ENCODE measurements at places on chromosomes 5 and 9. TPM values are rescaled to one million over a fixed set of nuclear protein-coding genes. Genes with fewer than 3 reads are reported as not detected.

DNA sequence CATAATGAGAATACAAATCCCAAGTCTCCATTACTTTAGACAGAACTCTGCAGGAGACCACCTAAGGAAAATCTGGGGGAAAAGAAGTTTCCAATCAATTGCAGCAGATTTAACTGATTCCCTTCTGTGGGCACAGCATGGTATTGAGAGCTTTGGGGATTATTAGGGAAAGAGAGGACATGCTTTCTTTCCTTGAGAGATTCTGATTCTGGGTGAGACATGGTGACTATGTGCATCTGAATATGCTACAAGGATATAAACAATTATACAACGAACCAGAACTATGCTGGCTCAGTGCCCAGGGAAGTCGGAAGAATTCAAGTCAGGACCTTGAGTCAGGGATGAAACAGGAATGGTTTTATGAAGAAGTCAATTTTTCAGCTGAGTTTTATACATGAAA is 183.7 kb downstream of the PDE4D start:
- no peaks in the 10 kb centered on the region for H3K27me3 ChIP-seq
- peaks cover 2% of the 10 kb centered on the region for H3K4me1 ChIP-seq
- H3K27ac ChIP-seq = no peak overlapping the region
- H3K4me3 ChIP-seq = no peak overlapping the region
- no peaks in the 10 kb centered on the region for H3K36me3 ChIP-seq

IL5 gene
- total RNA-seq = not detected

SPINK9 gene
- total RNA-seq = not detected

SLC22A4 gene
- total RNA-seq = 4.1 TPM

GBGT1 gene
- total RNA-seq = 3.3 TPM

DNA sequence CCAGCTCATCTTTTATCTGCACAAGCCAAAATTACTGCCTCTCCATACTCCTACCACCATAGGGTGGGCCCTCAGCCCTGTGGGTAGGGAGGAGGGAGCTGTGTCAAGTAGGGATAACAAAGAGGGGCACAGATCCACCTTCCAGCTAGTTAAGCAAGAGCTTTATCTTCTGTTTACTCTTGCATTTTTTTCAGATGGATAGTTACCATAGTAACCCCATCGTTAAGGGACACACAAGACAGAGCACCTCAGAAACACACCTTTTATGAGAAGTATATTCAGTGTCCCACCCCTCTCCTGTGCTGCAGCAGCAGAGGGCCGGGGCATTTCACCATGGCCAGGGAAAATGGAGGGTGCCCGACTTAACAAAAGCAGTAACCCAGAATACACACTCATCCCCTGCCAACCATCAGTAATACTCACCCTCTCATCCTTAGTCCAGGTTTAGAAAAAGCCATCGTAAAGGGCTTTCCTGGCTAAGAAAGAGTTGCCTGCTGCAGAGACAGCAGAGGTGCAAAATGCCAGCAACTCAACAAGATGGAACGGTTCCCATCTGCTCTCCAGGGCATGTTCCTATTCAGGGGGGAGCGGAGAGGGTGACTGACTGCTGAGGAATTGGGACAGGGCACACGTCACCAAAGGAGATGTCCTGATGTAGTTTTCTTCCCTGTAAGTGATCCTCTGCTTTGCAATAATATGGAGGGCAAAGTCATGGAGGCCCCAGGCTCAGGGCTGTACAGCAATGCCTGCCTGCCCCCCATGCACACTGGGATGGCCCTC is 25.1 kb downstream of the MACROH2A1 start:
- peaks cover 11% of the 10 kb centered on the region for H3K36me3 ChIP-seq
- H3K27ac ChIP-seq = no peak overlapping the region
- DNase-seq = no peak
- H3K4me3 ChIP-seq = no peak overlapping the region
- peaks cover 14% of the 10 kb centered on the region for H3K4me1 ChIP-seq

DNA sequence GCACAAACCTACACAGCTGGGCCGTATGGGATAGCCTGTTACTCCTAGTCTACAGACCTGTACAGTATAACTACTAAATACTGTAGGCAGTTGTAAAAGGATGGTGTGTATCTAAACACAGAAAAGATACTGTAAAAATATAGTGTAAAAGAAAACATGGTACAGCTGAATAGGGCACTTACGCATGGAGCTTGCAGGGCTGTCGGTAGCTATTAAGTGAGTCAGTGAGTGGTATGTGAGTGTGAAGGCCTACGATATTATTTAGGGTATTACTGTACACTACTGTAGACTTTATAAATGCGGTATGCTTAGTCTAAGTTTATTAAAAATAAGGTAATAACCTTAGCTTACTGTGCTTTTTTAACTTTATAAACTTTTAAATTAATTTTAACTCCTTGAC is 1.2 kb downstream of the ZCCHC9 start:
- H3K4me3 ChIP-seq = peak overlapping the region; percentile 96
- H3K27me3 ChIP-seq = no peaks in the 10 kb centered on the region
- peaks cover 5% of the 10 kb centered on the region for H3K36me3 ChIP-seq
- peak overlapping the region; percentile 99 for H3K27ac ChIP-seq

GRCh38 chr5:173326501-173326960 is 1.7 kb downstream of the STC2 start:
- H3K27me3 ChIP-seq = no peaks in the 10 kb centered on the region
- H3K36me3 ChIP-seq = peaks cover 7% of the 10 kb centered on the region
- DNase-seq = peak; percentile 94
- H3K27ac ChIP-seq = peak overlapping the region; percentile 82

DNA sequence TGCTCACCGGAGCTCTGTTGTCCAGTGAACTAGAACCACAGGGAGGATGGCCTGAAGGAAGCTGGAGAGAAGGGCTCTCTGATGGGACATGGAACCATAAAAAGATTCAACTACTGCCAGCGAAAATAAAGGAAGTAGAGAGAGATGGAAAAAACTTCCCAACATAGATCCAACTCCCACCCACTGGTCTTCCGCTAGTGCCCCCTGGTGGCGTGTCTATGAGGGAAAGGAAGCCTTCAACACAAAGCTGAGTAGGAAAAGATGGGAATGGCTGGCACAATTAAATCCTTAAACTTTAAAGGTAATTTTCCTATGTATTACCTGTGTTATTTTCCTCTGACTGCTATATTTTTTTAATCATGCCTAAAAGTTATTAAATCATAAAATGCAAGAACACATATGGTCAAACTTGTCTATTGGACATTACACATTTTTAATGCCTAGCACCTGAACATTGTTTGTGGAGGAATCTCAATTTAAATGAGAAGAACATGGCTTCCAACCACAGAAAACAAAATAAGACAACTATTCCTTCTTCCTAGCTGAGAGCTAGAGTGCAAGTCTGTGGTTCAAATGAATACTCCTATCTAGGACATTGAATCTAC is 51.5 kb downstream of the CEP120 start:
- no peaks in the 10 kb centered on the region for H3K27me3 ChIP-seq
- H3K27ac ChIP-seq = no peak overlapping the region
- DNase-seq = no peak

- no peaks in the 10 kb centered on the region for H3K4me1 ChIP-seq
- H3K27me3 ChIP-seq = peaks cover 2% of the 10 kb centered on the region
- no peaks in the 10 kb centered on the region for H3K36me3 ChIP-seq
- no peak overlapping the region for H3K27ac ChIP-seq
Observed at GRCh38 chr9:78439190-78439865, 142.4 kb downstream of the PSAT1 start.

- H3K27me3 ChIP-seq = peaks cover 2% of the 10 kb centered on the region
- H3K4me3 ChIP-seq = no peak overlapping the region
- H3K36me3 ChIP-seq = no peaks in the 10 kb centered on the region
- H3K27ac ChIP-seq = no peak overlapping the region
Observed at GRCh38 chr5:38563624-38564023, 7.2 kb upstream of the LIFR start.

GRCh38 chr9:107102011-107102410 is 181.1 kb upstream of the RAD23B start:
- H3K4me3 ChIP-seq = no peak overlapping the region
- H3K27me3 ChIP-seq = no peaks in the 10 kb centered on the region

MINAR2 gene
- not detected for total RNA-seq

DNA sequence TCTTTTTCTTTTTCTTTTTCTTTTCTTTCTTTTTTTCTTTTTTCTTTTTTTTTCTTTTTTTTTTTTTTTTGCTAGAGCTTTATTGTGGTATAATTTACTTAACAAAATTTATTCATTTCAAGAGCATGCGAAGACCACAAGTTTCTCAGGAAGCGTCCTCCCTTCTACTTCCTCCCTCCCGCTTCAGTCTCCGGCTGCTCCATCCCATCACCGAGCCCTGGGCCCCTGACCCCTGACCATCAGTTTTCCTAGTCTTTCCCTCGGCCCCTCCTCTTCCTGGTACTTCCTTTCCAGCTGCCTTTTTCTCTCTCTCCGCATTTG is 34.7 kb downstream of the C9orf152 start:
- H3K27me3 ChIP-seq = no peaks in the 10 kb centered on the region
- H3K36me3 ChIP-seq = peaks cover 13% of the 10 kb centered on the region
- no peaks in the 10 kb centered on the region for H3K4me1 ChIP-seq
- no peak overlapping the region for H3K4me3 ChIP-seq
- DNase-seq = no peak

CARD9 gene
- 1.0 TPM for total RNA-seq

PLAC8L1 gene
- not detected for total RNA-seq

PDE6A gene
- under 0.01 TPM for total RNA-seq
